Stimulated activated naive CD4-positive, alpha-beta T cell (primary cell): ENCODE measurements at places on chromosomes 4 and X.

- no peak for DNase-seq
Measured at GRCh38 chr4:56048383-56048701, 99.6 kb downstream of the CEP135 start.

GRCh38 chr4:4599481-4600275 is 57.8 kb upstream of the STX18 start:
- no peak for DNase-seq

GRCh38 chrX:118497180-118497818 is 1.7 kb downstream of the DOCK11 start:
- DNase-seq = peak; percentile 8

DNA sequence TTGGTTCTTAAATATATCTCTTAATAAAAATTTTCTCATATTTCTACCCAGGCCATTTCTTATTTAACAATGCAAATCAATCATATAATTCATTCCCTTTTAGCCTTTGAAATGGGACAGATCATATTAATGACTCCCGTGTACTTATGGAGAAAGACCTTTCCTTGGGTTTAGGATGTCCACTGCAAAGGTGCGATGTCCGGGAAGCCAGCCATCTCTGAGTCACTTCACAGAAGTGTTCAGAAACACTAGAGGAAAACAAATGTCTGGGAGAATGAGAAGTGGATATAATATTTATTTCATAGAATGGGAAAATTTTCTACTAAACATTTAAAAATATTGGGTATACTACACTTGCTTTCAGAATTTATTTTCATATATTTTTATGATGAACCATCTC is 15.3 kb downstream of the INTU start:
- no peak for DNase-seq
